Effector CD4-positive, alpha-beta T cell (primary cell): ENCODE measurements at places on chromosomes 5 and 9.

GRCh38 chr5:111680737-111681413 is 76.1 kb downstream of the NREP start:
- DNase-seq, result no peak

DNA sequence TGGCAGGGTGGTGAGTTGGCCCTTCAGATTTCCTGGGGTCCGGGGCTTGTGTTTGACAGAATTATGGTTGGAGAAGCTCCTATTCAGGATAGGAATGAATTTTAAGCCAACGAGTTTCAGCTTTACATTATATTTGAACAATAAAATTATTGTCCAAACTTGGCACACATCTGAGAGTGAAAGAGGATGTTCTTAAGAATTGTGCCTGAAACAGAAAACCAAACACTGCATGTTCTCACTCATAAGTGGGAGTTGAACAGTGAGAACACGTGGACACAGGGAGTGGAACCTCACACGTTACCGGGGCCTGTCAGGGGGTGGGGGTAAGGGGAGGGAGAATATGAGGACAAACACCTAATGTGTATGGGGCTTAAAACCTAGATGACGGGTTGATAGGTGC is 111.8 kb upstream of the ACTBL2 start:
- no peak for DNase-seq

DNA sequence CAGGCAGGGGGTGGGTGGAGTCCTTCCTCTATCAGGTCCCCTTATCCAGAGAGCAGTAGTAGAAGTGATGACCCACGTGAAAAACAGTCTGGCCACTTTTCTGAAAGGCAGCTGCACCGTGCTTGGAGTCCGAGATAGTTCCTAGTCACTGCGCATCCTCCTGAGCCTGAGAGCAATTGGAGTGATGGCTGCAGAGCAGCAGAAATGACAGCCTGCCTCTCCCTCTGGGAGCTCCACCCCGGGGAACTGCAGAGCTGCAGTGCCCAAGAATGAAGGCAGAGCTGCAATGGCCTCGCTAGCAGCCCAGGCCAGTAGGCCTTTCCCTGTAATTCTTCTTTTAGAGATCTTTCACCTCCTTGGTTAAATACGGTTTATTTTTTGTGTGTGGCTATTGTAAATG is 82.6 kb downstream of the CETN3 start:
- DNase-seq, result no peak

- no peak for DNase-seq
Observed at GRCh38 chr9:36164372-36164771, 4.8 kb upstream of the CCIN start.

DNA sequence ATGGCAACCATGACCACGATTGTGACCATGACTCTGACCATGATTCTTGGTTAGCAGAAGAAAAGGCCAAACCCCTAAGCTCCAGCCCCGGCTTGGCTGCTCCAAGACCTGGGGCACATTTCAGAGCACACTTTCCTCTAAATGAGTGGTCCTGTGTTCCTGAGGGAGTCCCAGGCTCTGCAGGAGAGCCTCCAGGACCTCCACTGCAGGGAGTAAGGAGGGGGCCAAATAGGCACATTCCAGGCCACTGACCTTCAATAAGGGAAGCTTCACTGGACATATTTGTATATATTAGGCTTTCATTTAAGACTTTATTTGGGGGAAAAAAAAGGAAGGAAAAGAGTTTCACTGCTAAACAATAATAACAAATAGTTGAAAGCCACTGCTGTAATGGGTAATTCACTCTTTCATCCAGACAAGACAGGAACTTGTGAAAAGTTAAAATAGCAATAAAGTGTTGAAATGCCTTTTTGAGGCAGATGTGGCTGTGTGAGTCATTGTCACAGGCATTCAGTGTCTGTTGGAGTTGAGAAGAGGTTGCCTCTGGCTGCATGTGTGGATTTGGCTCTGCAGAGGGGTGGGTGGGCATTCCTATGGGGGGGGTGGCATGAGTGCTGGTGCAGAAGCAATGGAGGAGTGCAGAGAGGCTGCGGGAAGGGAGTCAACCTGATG is 63.9 kb upstream of the TGFBR1 start:
- no peak for DNase-seq
